ENCODE measurements at places on chromosomes 7 and 10.

GRCh38 chr10:70296406-70296899 is 12.6 kb upstream of the NPFFR1 start:
- DNase-seq: no peak

GRCh38 chr10:34176351-34176750 is 638.7 kb downstream of the PARD3 start:
- no peak for DNase-seq

- no peak for DNase-seq
These were observed 472.1 kb downstream of the SEMA3D start for GRCh38 chr7:84714765-84715164.

- no peak for DNase-seq
These were observed 113.1 kb upstream of the PDLIM1 start for GRCh38 chr10:95403700-95404461.

GRCh38 chr7:7568553-7568952 is 1.9 kb downstream of the MIOS start:
- DNase-seq: no peak

DNA sequence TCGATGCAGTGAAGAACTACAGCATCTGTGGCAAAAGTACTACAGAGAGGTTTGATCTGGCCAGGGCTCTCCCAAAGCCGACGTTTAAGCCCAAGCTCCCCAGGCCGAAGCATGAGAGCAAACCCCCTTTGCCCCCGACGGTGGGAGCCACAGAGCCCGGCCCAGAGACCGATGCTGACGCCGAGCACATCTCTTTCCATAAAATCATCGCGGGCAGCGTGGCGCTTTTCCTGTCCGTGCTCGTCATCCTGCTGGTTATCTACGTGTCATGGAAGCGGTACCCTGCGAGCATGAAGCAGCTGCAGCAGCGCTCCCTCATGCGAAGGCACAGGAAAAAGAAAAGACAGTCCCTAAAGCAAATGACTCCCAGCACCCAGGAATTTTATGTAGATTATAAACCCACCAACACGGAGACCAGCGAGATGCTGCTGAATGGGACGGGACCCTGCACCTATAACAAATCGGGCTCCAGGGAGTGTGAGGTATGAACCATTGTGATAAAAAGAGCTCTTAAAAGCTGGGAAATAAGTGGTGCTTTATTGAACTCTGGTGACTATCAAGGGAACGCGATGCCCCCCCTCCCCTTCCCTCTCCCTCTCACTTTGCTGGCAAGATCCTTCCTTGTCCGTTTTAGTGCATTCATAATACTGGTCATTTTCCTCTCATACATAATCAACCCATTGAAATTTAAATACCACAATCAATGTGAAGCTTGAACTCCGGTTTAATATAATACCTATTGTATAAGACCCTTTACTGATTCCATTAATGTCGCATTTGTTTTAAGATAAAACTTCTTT is 2.3 kb downstream of the LRRTM3 start:
- DNase-seq: no peak

DNA sequence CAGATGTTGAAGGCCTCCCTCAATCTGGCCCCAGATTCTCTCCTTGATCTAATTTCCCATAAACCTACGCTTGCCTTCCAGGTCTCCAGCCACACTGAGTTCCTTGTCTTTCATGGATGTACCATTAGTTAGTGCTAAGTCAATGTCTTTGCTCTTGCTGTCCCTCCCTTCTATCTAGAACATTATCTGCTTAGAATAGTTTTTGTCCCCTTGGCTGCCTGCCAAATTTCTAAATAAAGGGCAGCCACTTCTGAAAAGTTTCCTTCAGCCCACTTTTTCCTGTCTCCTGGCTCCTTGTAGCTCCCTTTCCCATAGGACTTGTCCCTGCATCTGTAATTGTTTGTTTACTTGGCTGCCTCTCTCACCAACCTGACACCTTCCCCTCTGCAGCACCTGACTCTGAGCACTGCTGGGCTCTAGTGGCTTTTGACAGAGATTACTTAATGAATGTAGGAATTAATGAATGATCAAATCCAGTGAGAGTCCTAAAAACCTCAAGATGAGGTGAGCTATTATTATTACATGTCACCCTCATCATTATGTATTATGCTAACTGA is 58.3 kb downstream of the CXCL12 start:
- peak; percentile 7 for DNase-seq

GRCh38 chr7:83452256-83452655 is 196.7 kb downstream of the SEMA3E start:
- no peak for DNase-seq

DNA sequence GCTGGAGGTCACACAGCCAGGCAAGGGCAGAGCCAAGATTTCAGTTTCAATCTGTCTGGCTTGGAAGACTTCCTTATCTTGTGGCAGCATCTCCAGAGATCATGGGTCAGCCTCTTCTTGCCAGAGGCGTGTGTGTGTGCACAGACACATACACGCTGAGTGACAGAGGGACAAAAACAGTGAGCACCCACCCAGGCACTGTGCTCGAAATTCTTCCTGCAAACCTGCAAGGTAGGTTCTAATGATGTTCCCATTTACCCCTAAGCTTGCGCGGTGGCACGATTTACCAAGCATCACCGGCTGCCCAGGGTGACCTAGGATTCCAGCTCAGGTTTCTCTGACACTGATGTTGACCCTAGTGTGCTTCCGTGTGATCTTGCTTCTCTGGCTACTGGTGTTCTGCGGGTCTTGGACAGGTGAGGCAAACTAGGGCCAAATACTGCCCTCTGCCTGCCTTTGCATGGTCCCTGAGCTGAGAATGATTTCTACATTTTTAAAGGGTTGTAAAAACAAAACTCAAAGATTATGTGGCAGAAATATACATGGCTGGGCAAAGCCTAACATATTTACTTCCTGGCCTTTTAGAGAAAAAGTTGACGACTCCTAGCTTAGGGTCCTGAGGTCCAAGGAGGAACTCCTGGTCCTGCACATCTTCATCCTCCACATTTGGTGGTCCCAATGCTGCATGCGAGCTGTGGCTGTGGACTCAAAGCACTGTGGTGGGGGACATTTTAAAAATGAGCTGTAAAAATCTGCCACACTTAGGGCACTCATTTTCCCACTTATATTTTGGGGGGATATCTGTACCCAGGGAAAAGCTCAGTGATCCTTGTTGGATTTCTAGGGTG is 268.5 kb downstream of the RPS24 start:
- DNase-seq: peak; percentile 51

- no peak for DNase-seq
These were observed 6.1 kb downstream of the SMARCD3 start for GRCh38 chr7:151242159-151243044.

DNA sequence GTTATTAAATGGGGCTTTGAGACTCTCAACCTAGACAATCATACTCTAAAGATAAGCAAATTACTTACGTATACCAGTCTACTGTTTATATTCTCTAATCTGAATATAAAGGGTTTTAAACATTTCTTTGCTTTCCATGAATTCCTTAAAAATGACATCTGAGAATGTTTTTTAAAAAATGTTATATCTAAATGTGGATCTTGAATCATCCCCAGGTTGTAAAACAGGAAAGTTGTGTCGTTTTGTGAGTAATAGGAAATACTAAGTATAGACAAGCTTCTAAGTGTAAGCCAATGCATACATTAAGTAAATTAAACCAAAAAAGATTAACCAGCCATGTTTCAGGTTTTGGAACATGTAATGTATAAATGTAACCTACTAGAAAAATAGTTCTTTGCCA is 26.8 kb downstream of the ADD3 start:
- DNase-seq: no peak

- no peak for DNase-seq
These were observed 17.4 kb upstream of the KIF5B start for GRCh38 chr10:32073659-32074058.

DNA sequence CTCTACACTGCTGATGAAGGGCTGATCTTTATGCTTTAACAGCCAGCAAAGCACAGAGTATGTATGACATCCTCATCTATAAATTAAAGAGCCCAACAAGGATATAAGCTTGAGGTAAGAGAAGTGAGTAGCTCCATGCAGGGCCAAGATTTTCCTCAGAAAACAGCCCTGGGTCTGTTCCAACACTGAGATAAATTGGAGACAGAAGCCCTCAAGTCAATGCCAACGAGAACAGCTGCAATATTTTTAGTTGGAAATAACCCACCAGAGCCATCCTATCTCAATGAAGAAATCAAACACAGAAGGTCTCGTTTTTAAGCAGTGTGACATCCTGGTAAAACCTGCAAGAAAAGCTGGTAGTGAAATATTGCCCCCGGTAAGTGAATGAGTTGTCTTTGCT is 297.0 kb upstream of the AUTS2 start:
- DNase-seq: no peak

DNA sequence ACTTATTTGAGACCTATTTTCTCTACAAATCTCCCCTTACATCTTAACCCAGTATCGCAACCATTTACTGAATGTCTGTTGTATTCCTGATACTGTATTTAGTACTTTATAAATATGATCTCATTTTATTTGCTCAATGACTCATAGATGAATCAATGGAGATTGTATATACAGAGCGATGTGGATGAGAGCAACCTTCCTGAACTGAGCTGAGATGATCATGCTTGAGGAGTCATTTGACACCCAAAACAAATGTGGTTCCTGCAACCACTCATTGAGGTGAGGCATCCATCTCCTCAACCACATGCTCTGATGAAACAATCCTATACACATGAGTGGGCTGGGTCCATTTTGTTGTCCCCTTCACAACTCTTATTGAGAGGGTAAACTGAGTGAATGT is 250.0 kb downstream of the CDC14C start:
- no peak for DNase-seq

DNA sequence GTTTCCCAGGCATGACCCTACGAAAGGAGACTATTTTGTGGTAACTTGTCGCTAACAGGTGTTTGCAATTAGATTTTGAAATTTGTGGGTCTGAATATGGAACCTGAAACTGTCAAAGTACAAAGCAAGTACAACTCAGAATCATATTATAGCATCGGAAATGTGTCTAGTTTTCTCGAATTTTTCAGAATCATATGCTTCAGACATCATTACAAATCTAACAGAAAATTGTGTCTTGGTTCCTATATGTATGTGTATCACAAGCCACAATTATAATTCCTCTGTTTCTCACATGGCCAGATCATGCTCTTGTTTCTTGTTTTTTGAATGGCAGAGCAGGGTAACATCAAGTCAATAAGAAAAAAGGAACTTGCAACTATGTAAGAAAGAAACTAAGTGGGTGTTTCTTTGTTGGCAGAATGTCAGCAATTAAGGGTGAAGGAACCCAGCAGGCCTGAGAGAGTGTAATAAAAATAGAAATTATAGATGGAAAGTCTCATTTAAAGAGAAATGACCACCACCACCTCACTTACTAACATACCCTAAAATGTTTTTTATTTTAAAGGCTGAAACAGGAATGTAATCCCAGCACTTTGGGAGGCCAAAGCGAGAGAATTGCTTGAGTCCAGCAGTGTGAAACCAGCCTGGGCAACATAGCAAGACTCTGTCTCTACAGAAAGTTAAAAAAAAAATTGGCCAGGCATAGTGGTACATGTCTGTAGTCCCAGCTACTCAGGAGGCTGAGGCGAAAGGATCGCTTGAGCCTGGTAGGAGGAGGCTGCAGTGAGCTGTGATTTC is 51.3 kb downstream of the PRTFDC1 start:
- no peak for DNase-seq

DNA sequence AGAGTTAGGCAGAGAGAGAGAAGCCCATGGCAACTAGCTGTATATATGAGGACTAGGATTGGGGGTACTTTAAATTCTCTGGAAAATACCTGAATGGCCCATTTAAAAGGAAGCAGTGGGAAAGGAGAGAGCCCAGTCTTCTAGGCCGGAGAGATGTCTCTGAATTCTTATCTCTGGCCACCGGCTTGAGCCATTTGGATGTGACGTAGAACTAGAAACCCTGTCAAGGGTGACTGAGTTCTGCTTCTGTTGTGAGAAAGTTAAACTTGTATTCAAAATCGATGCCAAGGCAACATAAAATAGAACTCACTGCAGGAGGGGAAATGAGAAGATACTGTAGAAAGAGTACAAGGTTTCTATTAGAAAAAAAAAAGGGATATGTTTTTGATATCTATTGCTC is 6.3 kb upstream of the GSTK1 start:
- DNase-seq: no peak

- no peak for DNase-seq
These were observed 349.1 kb downstream of the TCERG1L start for GRCh38 chr10:130962240-130963051.

- DNase-seq: no peak
These were observed 269.7 kb upstream of the PHF14 start for GRCh38 chr7:10703981-10704380.

DNA sequence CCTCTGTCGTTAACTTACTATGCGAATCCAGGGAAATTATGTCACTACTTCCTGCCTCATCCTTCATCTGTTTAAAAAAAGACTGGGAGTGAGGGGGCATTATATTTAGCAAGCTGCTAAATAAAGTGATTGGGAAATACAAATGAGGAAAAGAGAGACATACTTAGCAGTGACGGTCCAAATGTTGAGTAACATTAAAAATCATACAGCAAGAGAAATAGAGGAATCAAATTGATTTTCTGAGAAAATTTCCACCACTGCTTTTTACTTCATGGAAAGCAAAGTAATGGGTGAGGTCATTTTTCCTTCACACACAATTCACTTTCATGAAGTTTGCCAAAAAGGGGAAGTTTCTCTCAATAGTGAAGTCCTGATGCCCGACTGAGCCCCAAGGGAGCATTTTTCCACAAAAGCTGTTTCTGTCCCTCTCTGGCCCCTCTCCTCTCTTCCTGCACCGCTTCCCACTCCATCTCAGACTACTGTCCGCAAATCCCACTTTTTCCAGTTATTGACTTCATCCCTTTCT is 61.9 kb upstream of the ADO start:
- no peak for DNase-seq

GRCh38 chr10:72006026-72006425 is 41.8 kb downstream of the CHST3 start:
- no peak for DNase-seq

GRCh38 chr7:86930554-86931307 is 128.7 kb downstream of the ELAPOR2 start:
- no peak for DNase-seq

DNA sequence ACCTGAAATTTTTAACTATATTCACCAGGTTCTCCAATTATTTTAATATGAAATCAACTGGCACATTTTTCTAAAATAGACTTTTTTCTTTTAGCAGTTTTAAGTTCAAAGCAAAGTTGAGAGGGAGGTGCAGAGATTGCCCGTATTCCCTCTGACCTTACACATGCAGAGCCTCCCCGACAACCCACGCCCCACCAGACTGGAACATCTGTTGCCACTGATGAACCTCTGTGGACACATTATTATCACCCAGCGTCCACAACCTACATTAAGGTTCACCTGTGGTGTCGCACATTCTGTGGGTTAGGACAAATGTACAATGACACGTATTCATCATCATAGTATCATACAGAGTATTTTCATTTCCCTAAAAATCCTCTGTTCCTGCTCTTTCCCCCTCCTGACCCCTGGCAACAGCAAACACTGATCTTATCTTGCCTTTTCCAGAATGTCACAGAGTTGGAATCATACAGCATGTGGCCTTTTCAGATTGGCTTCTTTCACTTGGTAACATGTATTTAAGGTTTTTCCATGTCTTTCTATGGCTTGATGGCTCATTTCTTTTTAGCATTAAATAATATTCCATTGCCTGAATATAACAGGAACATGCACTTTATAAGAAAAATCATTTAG is 37.1 kb downstream of the COBL start:
- DNase-seq: no peak
